ENCODE measurements at places on chromosomes 1 and 21.

DNA sequence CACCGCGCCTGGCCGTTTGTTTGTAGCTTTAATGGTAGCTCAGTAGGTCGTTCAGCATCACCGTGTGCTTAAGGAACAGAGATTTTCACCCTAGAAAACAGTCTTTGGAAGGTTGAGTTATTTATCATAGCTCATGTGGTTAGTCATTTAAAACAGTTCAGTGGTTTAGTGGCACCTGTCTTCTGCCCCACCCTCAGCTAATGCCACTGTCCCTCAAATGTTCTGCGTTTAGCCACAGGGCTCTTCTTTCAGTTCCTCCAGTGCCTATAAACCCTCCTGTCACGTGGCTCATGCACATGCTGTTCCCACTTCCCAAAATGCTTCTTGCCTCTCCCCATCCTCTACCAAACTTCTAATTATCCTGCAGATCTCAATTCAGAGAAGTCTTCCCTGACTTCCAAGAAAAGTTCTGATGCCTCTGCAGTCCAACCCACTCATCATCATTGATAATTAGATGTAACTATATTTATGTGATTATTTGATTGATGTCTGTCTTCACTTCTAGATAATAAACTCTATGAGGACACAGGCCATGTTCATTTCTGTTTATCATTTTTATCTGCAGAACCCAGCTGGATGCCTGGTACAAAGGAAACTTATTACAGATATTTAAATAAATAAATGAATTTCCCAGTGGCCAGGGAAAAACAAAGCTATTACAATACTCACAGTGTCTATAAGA, 14.4 kb upstream of the DIPK1A start:
- H3K4me1 ChIP-seq, result peaks cover 18% of the 10 kb centered on the region
- peaks cover 36% of the 10 kb centered on the region for H3K27me3 ChIP-seq
- no peak for DNase-seq
- H3K27ac ChIP-seq, result no peak overlapping the region
- no peaks in the 10 kb centered on the region for H3K36me3 ChIP-seq

- peaks cover 19% of the 10 kb centered on the region for H3K4me1 ChIP-seq
- no peaks in the 10 kb centered on the region for H3K27me3 ChIP-seq
- no peak for DNase-seq
- no peak overlapping the region for H3K4me3 ChIP-seq
- H3K27ac ChIP-seq, result no peak overlapping the region
Measured at GRCh38 chr1:232728507-232729263, 76.5 kb upstream of the MAP10 start.

DNA sequence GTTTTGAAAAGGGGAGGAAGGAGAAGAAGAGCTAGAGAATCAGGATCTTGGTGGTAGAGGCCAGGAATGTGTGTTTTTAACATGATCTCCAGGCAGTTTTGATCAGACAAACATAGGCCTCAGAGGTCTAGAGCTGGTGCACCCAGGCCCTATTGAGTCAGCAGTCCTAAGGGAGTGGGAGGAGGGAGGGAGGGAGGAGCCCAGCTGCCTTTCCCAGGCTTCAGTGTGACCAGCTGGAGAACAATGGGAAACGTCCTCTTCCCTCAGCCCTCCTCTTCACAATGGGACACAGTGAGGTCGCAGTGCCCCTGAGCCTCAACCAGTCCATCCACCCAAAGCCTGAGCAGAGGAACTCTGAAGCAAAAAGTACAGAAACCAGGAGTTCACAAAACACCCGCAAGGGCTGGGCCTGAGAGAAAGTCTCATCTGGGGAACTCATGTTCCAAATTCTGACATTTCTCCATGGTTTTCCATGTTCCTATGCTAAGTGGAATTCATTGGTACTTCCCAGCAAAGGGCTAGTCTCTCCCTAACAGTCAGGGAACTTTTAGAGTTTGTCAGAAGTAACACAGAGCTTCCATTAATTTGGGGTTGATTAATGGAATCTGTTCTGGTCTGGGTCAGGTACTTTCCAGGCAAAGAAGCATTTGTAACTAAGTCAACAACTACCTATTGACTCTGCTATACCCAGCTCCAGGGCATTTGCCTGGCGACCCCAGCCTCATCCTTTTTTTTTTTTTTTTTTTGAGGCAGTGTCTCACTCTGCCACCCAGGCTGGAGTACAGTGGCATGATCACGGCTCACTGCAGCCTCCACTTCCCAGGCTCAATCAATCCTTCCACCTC, 37.5 kb downstream of the ELAPOR1 start:
- no peak overlapping the region for H3K27ac ChIP-seq
- DNase-seq, result peak; percentile 42
- H3K27me3 ChIP-seq, result no peaks in the 10 kb centered on the region
- peaks cover 7% of the 10 kb centered on the region for H3K4me1 ChIP-seq

- peaks cover 9% of the 10 kb centered on the region for H3K27me3 ChIP-seq
- H3K4me3 ChIP-seq, result no peak overlapping the region
- H3K27ac ChIP-seq, result no peak overlapping the region
- H3K36me3 ChIP-seq, result no peaks in the 10 kb centered on the region
- peak; percentile 80 for DNase-seq
Measured at GRCh38 chr1:231315887-231316286, 21.8 kb downstream of the EXOC8 start.

DNA sequence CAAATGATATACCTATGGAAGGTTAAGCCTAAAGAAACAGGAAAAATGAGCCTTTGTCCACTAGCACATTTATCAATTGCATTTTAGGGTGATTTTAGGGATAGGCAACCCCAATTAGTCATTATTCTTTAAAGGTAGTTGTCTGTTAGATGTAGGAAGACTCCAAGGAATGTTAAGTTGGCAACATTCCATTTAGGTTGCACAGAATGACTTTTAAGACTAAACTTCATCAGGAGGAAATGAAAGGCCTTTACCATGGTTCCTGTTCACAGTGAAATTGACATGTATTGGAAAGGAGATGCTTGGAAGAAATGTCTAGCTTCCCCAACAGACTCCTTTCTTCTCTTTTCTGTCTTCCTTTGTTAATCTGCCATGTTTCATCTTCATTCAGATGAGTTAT, 1.6 kb upstream of the APOBEC4 start:
- no peak overlapping the region for H3K4me3 ChIP-seq
- H3K36me3 ChIP-seq, result 0 out of 2 replicates have a peak, but pooled peaks cover 4% of the 10 kb centered on the region
- DNase-seq, result no peak
- H3K27me3 ChIP-seq, result no peaks in the 10 kb centered on the region
- H3K4me1 ChIP-seq, result peaks cover 11% of the 10 kb centered on the region
- no peak overlapping the region for H3K27ac ChIP-seq

- DNase-seq, result no peak
- H3K27me3 ChIP-seq, result peaks cover 87% of the 10 kb centered on the region
- no peak overlapping the region for H3K4me3 ChIP-seq
- H3K27ac ChIP-seq, result no peak overlapping the region
- H3K4me1 ChIP-seq, result peaks cover 18% of the 10 kb centered on the region
Measured at GRCh38 chr1:50966991-50967390, 3.1 kb upstream of the CDKN2C start.

DNA sequence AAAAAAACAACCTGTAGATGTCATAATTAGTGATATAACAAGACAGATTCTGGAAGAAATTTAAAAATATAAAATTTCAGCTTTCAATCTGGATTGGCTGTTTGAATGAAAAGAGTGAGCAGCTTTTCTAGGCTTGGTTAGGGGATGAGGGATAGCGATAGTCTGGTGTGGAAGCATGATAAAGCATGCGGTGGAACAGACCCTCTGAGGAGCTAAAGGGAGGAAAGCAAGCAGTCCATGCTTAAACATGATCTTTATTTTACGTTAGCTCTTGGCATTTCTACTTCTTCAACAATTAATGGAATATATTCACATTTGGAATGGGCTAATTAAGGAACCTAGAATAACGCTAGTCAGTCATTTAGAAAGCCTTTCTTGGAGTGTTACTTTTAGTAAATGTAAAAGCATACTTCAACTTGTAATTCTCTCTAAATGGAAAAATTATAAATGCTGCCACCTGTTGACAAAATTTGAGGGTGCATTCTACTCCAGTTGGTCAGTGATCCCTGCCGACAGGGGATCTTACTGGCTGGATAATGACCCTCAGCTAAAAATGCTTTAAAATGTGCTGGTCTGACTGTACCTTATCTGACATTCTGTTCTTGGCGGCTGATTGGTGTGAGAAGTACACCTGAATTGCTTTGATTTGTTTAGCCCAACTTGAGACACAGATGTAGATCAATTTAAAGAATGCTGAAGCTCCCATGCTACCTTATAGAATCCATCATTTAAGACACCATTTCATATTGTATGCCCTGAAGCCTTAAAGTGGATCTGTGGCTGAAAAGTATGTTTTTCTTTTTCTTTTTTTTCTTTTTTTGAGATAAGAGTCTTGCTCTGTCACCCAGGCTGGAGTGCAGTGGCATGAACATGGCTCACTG, 61.2 kb downstream of the AK4 start:
- H3K4me3 ChIP-seq, result no peak overlapping the region
- H3K27me3 ChIP-seq, result no peaks in the 10 kb centered on the region
- no peak for DNase-seq
- no peak overlapping the region for H3K27ac ChIP-seq
- peaks cover 9% of the 10 kb centered on the region for H3K36me3 ChIP-seq
- H3K4me1 ChIP-seq, result peaks cover 77% of the 10 kb centered on the region

- no peak overlapping the region for H3K27ac ChIP-seq
- no peak overlapping the region for H3K4me3 ChIP-seq
- H3K27me3 ChIP-seq, result peaks cover 29% of the 10 kb centered on the region
- DNase-seq, result no peak
- no peaks in the 10 kb centered on the region for H3K36me3 ChIP-seq
Measured at GRCh38 chr21:15061747-15062605, 2.8 kb downstream of the NRIP1 start.

- H3K4me1 ChIP-seq, result peaks cover 4% of the 10 kb centered on the region
- H3K36me3 ChIP-seq, result 0 out of 2 replicates have a peak, but pooled peaks cover under 1% of the 10 kb centered on the region
- no peaks in the 10 kb centered on the region for H3K27me3 ChIP-seq
- no peak overlapping the region for H3K4me3 ChIP-seq
- no peak overlapping the region for H3K27ac ChIP-seq
- no peak for DNase-seq
Measured at GRCh38 chr1:73907051-73907450, 290.9 kb downstream of the LRRIQ3 start.

DNA sequence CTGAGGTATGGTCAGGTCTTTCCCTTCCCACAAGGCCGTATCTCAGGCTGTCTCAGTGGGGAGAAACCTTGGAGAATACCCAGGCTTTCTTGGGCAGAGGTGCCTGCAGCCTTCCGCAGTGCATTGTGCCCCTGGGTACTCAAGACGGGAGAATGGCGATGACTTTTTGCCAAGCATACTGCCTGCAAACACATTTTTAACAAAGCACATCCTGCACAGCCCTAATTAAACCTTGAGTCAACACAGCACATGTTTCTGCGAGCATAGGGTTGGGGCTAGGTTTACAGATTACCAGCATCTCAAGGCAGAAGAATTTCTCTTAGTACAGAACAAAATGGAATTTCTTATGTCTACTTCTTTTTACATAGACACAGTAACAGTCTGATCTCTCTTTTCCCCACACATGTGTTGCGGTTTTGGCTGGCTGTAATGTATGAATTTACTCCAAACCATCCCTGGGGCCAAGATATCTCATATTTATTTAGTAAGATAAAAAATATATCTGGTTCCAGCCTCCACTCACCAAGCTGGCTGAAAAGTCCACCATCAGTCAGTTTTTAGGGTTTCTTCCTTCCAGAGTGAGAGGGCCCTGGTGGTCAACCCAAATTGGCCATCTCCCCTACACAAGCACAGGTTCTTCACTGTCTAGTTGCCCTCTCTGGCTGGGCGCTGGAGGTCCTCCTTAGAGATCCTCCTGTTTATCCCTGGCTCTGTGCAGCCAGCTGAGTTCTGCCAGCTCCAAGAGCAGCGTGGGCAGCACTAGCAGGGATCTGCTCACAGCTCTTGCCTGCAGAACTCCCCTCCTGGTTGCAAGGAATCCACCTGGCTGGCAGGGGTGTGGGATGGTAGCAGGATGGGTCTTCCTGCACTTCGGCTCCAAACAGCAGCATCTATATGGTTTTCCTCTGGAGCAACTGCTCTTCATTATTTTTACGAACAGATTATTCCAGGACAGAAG, 2.6 kb downstream of the FAAH start:
- peaks cover 35% of the 10 kb centered on the region for H3K27me3 ChIP-seq
- H3K4me3 ChIP-seq, result no peak overlapping the region
- H3K4me1 ChIP-seq, result peaks cover 40% of the 10 kb centered on the region
- no peak for DNase-seq
- peaks cover 16% of the 10 kb centered on the region for H3K36me3 ChIP-seq

DNA sequence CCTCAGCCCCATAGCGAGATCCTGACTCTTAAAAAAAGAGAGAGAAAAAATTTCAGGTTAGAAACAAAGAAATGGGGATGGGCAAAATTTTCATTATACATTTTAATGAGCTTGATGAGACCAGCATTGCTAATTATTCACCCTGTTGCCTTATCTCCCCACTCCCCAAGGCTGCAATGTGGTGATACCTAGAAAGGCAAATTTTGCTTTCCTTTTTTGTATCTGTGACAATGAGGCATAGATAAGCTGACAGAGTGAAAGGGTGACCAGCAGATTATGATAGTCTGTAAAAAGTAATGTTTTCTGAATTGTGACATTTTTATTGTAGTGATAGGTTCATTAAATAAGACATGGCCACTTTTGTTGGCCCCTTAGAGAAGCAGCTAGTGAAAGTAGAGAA, 12.9 kb downstream of the SRRM1 start:
- no peaks in the 10 kb centered on the region for H3K4me1 ChIP-seq
- no peak for DNase-seq
- no peak overlapping the region for H3K4me3 ChIP-seq
- no peak overlapping the region for H3K27ac ChIP-seq
- H3K27me3 ChIP-seq, result no peaks in the 10 kb centered on the region
- H3K36me3 ChIP-seq, result peaks cover 85% of the 10 kb centered on the region

GRCh38 chr1:55155522-55155921, 59.6 kb downstream of the USP24 start:
- peak; percentile 15 for DNase-seq
- no peak overlapping the region for H3K27ac ChIP-seq
- no peak overlapping the region for H3K4me3 ChIP-seq
- peaks cover 54% of the 10 kb centered on the region for H3K36me3 ChIP-seq

DNA sequence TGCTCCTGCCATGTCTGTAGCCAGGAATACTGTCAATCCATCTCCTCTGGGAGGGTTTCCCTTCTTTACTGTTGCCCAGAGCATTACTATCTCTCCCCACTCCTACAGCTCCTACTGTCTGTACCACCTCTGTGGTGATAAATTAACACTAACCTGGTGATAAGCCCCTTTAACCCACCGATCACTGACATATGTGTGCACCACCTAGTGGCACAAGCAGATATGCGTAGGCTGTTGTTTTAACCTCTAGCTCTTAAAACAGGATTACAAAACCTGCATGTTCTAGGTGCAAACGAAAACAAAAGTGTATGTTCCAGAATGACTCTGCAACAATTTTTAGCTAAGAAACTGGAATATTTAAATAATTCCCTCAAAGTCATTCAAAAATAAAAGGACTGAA, 93.9 kb upstream of the BEND5 start:
- DNase-seq, result peak; percentile 26
- no peaks in the 10 kb centered on the region for H3K36me3 ChIP-seq
- H3K4me1 ChIP-seq, result peaks cover 33% of the 10 kb centered on the region
- no peak overlapping the region for H3K27ac ChIP-seq

- 0 out of 2 replicates have a peak, but pooled peaks cover 3% of the 10 kb centered on the region for H3K4me1 ChIP-seq
- DNase-seq, result peak; percentile 77
- peak overlapping the region; percentile 88 for H3K27ac ChIP-seq
- H3K4me3 ChIP-seq, result peak overlapping the region; percentile 69
- H3K27me3 ChIP-seq, result no peaks in the 10 kb centered on the region
- H3K36me3 ChIP-seq, result no peaks in the 10 kb centered on the region
Measured at GRCh38 chr1:28775121-28775942, 36.6 kb upstream of the OPRD1 start.

- peaks cover 7% of the 10 kb centered on the region for H3K27me3 ChIP-seq
- peak overlapping the region; percentile 30 for H3K4me3 ChIP-seq
Measured at GRCh38 chr1:202998836-202999750, 8.1 kb upstream of the TMEM183A start.
